Midbrain (tissue), 1 donor: ENCODE measurements at places on chromosomes 2 and 18.

GRCh38 chr2:212237350-212238095, 301.1 kb downstream of the ERBB4 start:
- no peak for DNase-seq

DNA sequence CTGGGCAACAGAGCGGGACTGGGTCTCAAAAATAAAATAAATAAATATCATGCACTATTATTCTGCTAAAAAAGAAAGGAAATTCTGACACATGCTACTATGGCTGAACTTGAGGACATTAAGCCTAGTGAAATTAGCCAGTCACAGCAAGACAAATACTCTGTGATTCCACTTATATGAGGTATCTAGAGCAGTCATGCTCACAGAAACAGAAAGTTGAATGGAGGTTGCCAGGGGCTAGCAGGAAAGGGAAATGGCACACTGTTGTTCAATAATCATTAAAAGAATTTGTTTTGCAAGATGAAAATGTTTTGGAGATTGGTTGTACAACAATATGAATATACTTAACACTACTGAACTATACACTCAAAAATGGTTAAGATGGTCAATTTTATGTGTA, 60.8 kb downstream of the NCKAP1 start:
- DNase-seq, result no peak

DNA sequence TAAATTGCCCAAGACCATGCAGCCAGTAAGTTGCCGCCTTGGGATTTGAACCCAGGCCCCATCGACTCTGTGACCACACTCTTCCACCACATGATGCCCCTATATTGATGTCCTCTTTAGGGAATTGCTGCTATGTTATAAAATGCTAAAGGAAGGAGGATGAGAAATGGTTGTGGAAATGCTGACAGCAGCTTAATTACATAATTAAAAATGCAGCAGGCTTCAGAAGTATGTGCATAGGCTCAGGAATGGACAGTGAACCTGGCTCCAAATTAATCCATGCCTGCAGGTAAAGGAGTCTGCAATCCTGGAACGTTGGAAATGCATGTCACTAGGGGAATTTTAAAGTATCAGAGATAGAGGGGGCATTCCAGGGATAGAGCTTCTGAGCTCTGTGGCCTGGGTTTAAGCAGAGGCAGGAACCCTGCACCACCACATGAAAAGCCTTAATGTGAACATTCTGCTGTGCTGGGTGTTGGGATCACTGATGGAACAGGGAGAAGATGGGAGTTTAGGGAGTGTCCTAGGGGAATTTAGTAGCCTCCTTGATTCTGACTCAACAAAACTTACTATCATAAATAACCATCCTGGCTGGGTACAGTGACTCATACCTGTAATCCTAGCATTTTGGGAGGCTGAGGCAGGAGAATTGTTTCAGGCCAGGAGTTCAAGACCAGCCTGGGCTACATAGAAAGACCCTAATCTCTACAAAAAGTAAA, 76.1 kb upstream of the CCDC85A start:
- no peak for DNase-seq

- DNase-seq, result no peak
Observed at GRCh38 chr18:75198036-75198435, 10.9 kb downstream of the PTGR3 start.

- no peak for DNase-seq
Observed at GRCh38 chr2:152571048-152571766, 146.1 kb downstream of the PRPF40A start.

DNA sequence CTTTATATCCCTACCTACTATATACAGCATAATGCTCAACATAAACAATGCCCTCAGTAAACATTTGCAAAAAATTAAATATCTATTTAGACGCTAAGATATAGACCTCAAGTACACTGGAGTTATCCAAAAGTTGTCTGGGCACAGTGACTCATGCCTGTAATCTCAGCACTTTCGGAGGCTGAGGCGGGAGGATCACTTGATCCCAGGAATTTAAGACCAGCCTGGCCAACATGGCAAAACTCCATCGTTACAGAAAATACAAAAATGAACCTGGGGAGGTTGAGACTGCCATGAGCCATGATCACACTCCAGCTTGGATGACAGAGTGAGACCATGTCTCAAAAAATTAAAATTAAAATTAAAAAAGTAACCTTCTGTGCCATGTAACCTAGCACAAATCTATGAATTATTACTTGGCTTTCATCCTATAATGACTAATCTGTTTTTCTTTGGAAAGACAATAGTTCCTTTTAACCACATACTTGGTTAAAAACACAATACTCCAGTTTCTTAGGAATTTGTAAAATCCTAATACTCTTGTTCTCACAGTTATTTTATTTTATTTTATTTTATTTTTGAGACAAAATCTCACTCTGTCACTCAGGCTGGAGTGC, 6.7 kb upstream of the TNFAIP6 start:
- no peak for DNase-seq

- DNase-seq, result no peak
Observed at GRCh38 chr2:13768274-13768673, 864.2 kb upstream of the LRATD1 start.

DNA sequence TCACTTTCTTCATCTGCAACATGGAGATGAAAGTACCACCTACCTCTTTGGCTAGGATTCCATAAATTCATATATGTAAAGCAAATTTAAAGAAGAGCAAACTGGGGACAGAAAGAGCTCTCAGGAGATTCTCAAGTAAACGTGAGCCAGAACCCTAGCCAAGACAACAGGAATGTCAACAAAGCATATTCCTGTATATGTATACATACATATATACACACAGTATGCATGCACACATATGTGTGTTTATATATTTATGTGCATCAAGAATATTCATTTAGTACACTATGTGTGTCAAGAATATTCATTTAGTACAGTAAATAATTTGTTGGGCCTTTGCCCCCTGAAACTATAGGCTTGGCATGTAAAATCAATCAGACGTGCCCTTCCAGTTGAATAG, 574.4 kb upstream of the KLHL29 start:
- DNase-seq, result no peak

GRCh38 chr2:187187519-187187918, 260.5 kb downstream of the CALCRL start:
- DNase-seq, result no peak

GRCh38 chr2:74373985-74374384, 6.1 kb downstream of the DCTN1 start:
- DNase-seq, result no peak

GRCh38 chr2:224222291-224222690, 179.6 kb downstream of the FAM124B start:
- DNase-seq, result no peak

DNA sequence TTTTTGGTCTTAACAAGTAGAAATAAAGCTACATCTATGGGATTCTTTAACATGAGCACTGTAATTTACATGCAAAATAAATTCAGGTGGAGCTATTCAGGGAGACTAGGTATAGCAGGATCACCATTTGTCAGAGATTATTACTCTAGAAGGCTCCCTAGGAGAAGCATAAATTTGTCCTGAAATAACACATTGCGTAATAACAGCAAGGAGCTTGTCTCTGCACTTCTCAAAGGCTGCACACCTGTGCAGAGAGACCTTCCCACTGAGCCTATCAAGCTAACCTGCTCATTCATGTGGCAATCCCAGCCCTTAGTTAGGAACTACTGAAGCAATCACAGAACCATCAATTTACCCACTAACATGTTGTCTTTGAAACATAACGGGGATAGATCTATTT, 437.4 kb upstream of the MC4R start:
- DNase-seq, result no peak

DNA sequence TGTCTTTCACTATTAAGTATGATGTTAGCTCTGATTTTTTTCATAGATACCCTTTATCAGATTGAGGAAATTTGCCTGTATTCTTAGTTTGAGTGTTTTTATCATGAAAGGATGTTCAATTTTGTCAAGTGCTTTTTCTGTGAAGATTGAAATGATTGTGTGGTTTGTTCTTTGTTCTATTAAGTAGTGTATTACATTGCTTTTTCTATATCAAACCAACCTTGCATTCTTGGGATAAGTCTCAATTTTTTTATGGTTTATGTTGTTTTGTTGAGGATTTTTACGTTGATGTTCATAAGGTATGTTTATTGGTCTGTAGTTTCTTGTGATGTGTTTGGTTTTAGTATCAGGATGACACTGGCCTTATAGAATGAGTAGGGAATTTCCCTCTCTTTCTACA, 19.1 kb downstream of the PDK1 start:
- no peak for DNase-seq

DNA sequence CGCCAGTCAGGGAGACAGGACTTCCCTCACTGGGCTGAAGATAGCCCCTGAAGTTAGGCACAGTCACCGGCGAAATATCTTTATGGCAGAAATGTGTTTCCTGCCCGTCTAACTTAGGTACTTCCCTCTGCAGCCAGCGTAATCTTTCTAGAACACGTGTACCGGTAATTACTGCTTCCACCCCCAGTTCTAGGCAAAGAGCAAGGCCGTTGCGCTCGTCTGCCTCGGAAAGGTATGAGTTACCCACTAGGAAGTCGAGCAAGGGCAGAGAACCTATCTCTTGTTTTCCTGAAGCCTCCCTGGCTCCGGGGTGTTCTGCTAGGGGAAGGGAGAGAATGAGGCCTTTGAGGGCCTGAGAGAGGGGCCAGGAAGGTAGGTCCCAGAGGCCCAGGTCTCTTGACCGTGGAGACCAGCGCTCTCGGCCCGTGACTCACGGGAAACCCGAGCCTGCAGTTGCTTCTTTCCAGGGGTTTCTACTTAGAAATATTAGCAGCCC, 70.0 kb downstream of the TWSG1 start:
- no peak for DNase-seq

- DNase-seq, result no peak
Observed at GRCh38 chr2:102660574-102660973, 41.2 kb downstream of the SLC9A2 start.

GRCh38 chr2:134778372-134778771, 59.6 kb upstream of the TMEM163 start:
- DNase-seq, result no peak

GRCh38 chr18:58787536-58788149, 77.0 kb upstream of the ZNF532 start:
- peak; percentile 14 for DNase-seq

- peak; percentile 59 for DNase-seq
Observed at GRCh38 chr2:177489719-177490301, 97.2 kb downstream of the AGPS start.

GRCh38 chr2:18976168-18976961, 382.1 kb downstream of the OSR1 start:
- DNase-seq, result no peak

- DNase-seq, result no peak
Observed at GRCh38 chr2:15974565-15975260, 34.4 kb downstream of the MYCN start.

DNA sequence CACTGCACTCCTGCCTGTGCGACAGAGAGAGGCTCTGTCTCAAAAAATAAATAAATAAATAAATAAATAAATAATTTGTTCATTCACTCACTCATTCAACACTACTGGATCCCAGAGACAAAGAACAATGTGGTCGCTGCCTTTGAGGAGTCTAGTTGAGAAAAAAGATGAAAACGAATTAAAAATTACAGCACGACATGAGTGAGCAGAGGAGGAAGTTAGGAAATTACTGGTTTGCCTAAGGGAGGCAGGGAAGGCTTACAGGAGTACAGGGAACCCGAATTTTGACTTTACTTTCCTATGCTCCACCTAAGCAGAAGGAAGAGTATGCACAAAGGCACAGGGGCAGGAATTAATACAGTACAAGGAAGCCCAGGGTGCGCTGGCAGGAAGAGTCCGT, 4.2 kb upstream of the KCMF1 start:
- DNase-seq, result no peak

- no peak for DNase-seq
Observed at GRCh38 chr18:74651327-74652128, 53.9 kb downstream of the ZNF407 start.

- no peak for DNase-seq
Observed at GRCh38 chr2:8310557-8311455, 371.1 kb upstream of the ID2 start.

- DNase-seq, result no peak
Observed at GRCh38 chr2:24731923-24732322, 61.3 kb downstream of the PTRHD1 start.

DNA sequence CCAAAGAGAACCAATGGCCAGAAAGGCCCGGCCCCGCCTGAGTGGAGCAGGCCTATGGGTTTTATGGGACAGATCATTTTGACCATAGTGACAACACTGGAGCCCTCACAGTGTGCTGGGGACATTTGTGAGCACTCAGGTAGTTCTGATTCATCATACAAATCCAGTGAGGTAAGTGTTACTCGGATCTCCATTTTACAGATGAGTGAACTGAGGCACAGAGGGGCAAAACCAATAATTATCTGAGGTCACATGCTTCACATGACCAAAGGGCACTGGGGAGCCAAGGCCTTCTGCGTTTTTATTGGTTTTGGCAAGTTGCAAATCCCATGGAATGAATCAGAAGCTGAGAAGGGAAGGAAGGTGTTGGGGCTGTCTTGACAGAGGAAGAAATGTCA, 111.5 kb upstream of the MGAT5 start:
- DNase-seq, result no peak

GRCh38 chr18:12599966-12600365, 57.9 kb downstream of the SPIRE1 start:
- DNase-seq, result no peak

GRCh38 chr18:4144201-4144600, 310.9 kb downstream of the DLGAP1 start:
- DNase-seq, result no peak
